ENCODE measurements at places on chromosomes 5 and 9. TPM values are rescaled to one million over a fixed set of nuclear protein-coding genes. Genes with fewer than 3 reads are reported as not detected.

Gene ECM2
- total RNA-seq: 53.3 TPM

Gene SMIM15
- total RNA-seq: 53.1 TPM

DNA sequence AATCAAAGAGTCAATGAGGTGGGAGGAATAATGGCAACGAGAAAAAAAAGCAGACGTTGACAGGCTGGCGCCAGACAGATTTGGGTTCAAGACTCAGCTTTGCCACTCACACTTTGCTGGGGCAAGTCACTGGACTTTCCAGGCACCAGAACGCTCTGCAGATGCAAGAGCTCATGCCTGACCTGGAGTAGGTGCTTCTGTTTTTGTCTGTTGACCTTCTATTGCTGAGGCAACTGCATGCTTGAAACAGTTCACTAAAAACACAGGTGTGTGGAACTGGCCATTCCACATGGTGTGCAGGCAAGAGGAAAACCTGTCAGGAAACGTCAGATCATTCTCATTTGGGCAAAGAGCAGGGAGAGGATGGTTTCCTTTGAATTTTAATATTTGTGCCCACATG is 161.2 kb upstream of the SMIM23 start:
- peaks cover 51% of the 10 kb centered on the region for H3K27me3 ChIP-seq
- H3K27ac ChIP-seq: no peak overlapping the region
- peaks cover under 1% of the 10 kb centered on the region for H3K4me1 ChIP-seq
- no peaks in the 10 kb centered on the region for H3K36me3 ChIP-seq

Gene ENHO
- 1.0 TPM for total RNA-seq

DNA sequence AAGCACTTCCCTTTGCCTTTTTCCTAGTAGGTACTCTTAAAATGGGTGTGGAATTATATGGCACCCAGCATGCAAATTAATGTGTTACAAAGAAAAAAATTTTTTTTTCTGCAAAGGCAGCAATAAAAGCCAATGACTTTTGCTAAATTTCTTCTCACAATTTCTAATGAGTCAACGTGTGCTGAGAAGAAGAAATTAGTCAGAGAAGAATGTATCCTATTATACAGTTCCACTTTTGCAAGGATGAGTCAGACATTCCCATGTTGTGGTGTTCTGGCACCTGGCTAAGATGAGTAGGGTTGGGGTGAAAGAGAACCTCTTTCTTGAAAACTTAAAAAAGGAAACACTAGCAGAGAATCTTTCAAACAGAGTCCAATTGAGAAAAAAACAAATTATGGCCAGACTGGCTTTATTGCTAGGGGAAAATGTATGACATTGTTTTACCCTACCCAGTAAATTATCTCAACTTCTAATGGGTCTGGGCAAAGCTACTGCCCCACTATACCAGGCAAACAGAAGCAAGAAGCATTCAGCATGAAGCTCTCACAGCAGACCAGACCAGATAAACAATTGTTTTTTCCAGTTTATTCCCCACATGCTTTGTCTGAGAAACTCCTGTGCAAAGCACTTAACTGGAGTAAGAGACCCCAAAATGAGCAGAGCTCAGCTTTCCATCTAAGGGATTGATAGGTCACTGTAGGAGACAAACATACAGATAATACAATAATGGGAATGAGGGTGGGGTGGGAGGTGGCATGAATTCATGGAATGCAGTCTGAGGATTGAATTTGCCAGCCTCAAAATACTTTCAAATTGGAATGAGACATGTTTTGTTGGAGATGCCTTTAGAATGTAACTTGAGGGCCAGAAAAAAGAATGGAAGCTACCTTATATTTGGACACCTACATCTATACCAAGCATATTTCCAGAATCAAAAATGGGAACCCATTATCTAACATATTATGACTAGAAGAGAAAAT is 220.8 kb upstream of the RFX3 start:
- no peak for DNase-seq
- peaks cover 31% of the 10 kb centered on the region for H3K4me1 ChIP-seq
- H3K27me3 ChIP-seq: peaks cover 2% of the 10 kb centered on the region
- H3K36me3 ChIP-seq: no peaks in the 10 kb centered on the region

Gene GLDC
- total RNA-seq: 0.78 TPM

Gene OR1J2
- not detected for total RNA-seq

Gene OR13D1
- total RNA-seq: not detected

Gene SLC46A2
- total RNA-seq: not detected

- no peaks in the 10 kb centered on the region for H3K4me1 ChIP-seq
- H3K4me3 ChIP-seq: no peak overlapping the region
- peaks cover 2% of the 10 kb centered on the region for H3K27me3 ChIP-seq
- no peak for DNase-seq
Observed at GRCh38 chr9:106304401-106304920, 558.5 kb upstream of the ZNF462 start.
